ENCODE measurements at places on chromosomes 12 and 14.

- no peak for DNase-seq
Observed at GRCh38 chr12:6233121-6233971, 33.1 kb downstream of the CD9 start.

GRCh38 chr12:28759333-28759732 is 389.7 kb upstream of the FAR2 start:
- peak; percentile 42 for DNase-seq

GRCh38 chr12:6840330-6840729 is 395 bp upstream of the GNB3 start:
- no peak for DNase-seq

DNA sequence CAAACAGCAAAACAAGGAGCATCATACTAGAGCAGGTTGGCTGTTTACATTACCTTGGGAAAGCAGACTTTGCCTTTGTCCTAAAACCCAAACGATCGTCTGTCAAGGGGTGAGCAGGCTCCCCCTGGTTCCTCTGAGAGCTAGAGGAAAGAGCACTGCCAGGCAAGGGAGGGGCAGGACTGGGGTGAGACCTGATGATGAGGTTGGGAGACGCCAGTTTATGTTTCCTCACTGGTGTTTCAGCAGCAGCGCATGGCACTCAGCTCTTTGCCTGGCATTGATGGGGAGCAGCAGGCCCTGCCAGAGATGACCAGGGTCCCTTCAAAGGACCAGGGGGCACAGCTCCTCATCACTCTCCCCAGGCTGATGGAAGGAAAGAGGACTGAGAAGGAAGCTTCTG is 7.9 kb upstream of the KRT2 start:
- no peak for DNase-seq

DNA sequence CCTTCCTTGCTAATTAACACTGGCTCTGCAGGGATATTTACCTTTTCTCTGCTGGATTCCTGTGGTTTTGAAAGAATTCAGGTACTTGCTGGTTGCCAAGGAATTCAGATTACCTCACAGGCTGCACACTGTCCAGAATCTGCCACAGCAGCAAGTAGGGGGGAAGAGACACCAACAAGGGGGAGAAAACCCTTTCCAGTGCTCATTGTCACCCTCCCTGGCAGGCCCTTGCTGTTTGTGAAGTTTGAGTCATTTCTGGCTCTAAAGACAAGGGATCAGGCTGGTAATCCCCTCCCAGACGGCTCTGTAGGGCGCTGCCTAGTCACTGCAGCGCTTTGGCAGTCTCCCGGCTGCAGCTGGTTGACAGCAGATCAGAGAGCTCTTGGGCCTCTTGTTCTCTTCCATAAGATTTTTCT is 50.8 kb downstream of the TTLL5 start:
- peak; percentile 30 for DNase-seq

- no peak for DNase-seq
Observed at GRCh38 chr12:121061831-121062230, 22.8 kb upstream of the OASL start.

- DNase-seq, result no peak
Observed at GRCh38 chr14:74949859-74950573, 5.4 kb downstream of the PGF start.

DNA sequence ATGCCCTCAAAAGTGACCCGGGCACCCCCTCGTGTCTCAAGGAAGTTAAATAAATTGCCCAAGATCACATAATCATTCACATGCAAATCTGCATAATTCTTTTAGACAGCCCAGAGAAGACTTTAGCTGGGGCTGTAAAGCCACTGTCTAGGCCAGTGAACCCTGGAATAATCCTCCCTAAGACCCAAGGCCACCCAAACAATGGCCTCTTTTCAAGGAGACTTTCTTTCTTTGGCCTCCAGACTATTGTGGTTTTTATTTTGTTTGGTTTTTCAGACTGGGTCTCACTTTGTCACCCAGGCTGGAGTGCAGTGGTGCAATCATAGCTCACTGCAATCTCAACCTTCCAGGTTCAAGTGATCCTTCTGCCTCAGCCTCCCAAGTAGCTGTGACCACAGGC is 10.6 kb downstream of the SVOP start:
- no peak for DNase-seq

GRCh38 chr14:50647753-50648152 is 20.4 kb downstream of the SAV1 start:
- DNase-seq, result peak; percentile 23

DNA sequence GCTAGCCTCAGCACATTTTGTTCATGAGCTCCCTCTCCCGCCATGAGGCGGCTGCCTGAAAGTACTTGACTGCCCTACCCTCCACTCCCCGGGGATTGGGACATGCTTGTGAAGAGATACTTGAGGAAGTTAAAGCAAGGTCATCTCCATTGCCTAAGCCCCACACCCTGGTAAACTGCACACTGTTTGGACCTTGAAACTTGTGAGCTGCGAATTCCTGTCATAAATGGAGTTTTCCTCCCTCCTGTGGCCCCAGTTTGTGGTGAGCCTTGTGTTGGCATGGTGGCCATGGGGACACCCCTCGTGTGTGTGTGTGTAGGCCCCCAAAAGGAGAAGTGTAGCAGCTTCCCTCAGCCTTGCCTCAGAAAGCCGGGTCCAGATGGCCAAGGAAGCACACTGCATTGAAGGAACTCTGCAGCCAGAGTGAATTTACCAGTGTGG is 395.5 kb downstream of the ZFP36L1 start:
- DNase-seq, result no peak

All from HS-5 (cell line).